ELR (cell line): ENCODE measurements at places on chromosomes 4 and X.
A peak's percentile ranks its signal among the peaks of the same experiment; 100 is the strongest.

DNA sequence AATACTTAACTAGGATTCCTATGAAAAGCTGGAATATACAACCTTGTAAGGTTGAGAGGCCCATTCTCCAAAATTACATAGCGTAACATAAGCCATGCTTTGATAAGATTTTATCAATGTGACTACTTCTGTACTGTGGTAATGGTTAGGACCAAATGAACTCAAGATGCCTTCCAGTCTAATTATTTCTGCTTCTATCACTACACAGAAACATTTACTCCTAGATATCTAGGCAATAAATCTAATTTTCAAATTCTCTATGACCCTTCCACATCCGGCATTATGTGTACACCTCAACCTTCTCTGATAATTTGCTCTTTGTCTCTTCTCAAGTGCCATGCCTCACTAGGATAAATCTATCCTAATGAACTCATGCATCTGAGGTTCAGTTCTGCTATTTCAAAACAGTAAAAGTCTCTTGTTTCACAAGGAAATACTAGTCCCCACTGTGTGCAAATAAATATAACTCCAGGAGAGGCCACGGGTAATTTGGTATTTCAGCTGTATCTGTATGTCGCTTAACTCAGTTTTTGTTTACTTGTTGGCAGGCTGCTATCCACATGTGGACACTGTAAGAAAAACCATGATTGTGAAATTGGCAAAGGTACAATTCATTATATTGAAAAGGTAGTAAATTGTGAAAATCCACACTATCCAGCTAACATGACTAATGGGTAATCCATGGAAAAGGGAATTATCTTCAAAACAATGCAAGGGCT lies 93.3 kb downstream of the PRDM5 start:
- no peak for DNase-seq

DNA sequence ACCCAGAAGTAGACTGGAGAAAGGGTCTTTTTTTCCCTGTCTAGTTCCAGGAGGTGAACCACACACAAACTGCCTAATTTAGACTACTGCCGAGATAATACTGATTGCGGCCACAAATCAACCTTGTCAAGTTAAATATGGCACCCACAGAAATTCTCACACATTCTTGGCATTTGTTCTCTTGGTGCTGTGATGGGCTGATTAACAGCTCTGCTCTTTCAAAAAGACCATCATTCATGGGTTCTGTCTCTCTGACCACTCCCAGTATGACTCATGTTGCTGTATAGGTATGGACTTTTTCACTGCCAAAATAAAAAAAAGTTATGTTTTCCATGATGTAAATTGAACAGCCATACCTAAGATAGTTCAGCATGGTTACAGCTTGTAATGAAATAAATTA lies 1003.5 kb upstream of the LCORL start:
- DNase-seq: no peak

- DNase-seq: peak; percentile 4
Measured at GRCh38 chrX:130145123-130145522, 20.5 kb downstream of the AIFM1 start.

- DNase-seq: no peak
Measured at GRCh38 chr4:17493619-17494018, 18.3 kb downstream of the QDPR start.

- peak; percentile 51 for DNase-seq
Measured at GRCh38 chrX:53476371-53476770, 42.2 kb upstream of the HSD17B10 start.

GRCh38 chrX:44343412-44344141 lies at the start of gene EFHC2:
Gene EFHC2, minus strand, starts transcription at chrX:44343672. Its CDS starts 84 bp downstream, at chrX:44343588.
- peak; percentile 40 for DNase-seq

DNA sequence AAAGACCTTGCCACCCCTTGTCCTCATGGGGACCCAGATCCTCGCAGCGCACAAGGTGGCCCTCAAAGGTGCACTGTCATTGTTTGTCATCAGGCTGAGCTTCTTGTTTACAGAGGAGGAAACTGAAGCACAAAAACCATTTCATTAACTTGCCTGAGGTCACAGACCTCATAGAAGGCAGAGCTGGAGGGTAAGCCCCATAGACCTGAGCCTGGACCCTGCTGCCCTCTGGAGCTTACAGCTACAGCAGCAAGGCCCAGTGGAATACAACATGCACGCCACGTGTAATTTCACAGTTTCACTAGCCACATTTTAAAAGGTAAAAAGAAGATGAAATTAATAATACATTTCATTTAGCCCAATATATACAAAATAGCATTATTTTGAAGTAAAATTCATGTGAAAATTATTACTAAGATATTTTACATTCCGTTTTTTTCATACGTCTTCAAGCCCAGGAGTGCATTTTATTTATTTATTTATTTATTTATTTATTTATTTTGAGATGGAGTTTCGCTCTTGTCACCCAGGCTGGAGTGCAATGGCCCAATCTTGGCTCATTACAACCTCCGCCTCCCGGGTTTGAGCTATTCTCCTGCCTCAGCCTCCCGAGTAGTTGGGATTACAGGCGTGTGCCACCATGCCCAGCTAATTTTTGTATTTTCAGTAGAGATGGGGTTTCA lies 8.8 kb downstream of the JAKMIP1 start:
- DNase-seq: no peak

- DNase-seq: peak; percentile 51
Measured at GRCh38 chr4:92198711-92199110, 105.1 kb upstream of the GRID2 start.

DNA sequence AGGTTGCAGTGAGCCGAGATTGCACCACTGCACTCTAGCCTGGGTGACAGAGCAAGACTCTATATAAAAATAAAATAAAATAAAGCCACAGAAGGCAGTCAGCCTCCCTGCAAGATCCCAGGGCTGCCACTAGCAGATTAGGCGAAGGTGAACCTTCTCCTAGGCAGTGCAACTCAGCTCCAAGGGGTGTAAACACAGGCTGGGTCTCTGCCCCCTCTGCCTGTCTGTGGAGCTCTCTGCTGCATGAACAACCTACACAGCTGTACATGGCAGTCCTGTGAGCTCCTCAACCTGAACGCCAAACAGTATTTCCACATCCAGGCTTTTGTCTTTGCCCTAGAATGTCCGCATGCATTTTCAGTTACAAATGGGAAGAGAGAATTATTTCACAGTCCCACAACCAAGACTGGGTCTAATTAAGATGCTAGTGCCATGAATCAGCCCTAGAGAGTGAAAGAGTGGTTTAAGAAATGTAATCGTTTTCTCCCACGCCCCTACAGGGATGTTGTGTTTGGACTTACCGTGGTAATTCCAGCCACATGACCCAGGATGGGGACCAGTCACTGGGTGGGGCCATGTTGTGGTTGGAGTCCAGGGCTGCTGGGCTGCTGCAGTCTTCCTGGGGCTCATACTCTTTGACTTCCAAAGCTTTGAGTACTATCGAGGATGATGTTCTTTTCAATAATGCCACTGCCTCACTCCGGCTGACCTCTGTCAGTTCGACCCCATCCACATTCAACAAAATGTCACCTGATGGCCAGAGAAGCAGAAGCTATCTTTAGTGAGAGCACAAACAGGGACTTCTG lies 99.0 kb downstream of the FIP1L1 start:
- DNase-seq: peak; percentile 90

- DNase-seq: no peak
Measured at GRCh38 chrX:39749728-39750127, 348.0 kb downstream of the BCOR start.

DNA sequence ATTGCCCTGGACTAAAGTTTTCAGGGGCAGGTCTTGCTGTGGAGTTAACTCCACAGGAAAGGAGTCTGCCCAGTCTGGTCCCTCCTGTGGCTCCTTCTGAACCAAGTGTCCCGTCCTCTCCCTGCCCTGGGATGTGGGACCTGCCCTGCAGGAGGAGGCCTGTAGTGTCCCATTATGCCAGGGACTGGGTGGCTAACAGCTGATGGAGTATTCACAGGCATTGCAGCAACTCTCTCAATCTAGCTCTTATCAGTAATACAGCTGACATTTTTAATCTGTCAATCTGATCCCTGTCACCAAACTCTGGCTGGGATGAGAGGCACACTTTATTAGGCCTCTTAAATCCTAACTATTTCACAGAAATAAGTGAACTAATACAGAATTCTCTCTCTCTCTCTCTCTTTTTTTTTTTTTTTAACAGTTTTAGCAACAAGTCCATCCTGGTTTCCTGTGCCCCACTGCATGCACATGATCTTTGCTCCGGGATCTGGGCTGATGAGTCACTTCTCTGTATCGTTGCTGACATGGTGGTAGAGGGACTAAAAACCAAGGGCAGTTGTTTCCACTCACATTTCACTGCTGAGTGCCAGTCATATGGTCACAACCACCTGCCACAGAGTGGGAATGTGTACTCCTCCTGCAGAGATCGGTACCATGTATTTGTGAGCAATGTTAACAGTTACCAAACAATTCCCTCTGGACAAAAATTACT lies 39.1 kb downstream of the HAND2 start:
- DNase-seq: peak; percentile 60

DNA sequence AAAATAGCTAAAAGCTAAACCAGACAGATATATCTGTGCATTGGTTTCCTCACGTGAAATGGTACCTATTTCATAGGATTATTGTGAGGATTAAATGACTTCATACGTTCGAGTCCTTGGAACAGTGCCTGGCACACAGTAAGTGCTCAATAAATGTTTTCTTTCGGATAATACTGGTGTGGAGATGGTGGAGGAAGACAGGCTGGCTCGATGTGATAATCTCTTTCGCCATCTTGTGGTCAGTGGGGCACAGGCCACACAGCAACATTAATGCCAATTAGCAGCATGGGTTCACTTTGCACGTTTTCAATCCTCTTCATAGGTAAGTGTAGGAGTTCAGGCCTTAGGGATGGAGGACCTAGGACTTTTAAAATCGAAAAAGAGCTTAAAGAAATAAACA lies 9.3 kb downstream of the PAGE4 start:
- DNase-seq: peak; percentile 33

DNA sequence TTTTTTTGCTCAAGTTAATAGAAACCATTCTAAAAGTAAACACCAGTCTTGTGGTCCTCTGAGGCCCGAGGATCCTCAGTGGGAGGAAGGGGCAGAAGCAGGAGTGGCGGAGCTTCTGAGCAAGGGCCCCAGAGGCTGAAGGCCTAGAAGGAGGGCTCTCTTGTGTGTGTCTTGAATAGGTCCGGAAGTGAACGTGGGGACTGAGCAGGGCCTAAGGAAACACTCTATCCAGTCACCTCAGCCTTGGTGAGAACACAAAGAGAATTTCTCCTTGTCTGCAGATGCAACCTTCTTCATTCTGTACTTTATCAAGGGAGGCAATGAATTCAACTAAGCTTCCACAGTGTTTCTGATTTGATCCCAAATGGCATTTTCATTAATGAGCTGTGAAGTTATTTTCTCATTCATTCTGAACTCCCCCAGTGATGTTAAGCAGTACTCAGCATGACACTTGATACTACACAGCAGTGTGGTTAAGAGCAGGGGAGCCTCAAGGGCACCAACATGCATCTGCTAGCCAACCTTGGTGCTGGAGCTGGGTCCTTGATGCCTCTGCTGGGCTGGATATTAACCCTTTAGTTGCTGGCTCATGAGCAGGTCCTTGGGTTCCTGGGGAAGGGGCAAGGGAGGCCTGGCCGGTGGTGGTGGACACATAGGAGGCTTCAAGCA lies 64.7 kb downstream of the RBM47 start:
- no peak for DNase-seq

GRCh38 chrX:103063918-103064434 lies at the start of gene BEX1:
Gene BEX1, minus strand, starts transcription at chrX:103064171. Its CDS starts 897 bp downstream, at chrX:103063274.
- DNase-seq: peak; percentile 84
